Central memory CD4-positive, alpha-beta T cell (primary cell): ENCODE measurements at places on chromosomes 1 and 21.

GRCh38 chr1:71312545-71312944 is 231.7 kb upstream of the ZRANB2 start:
- DNase-seq: no peak

GRCh38 chr1:162235241-162235800 is 141.3 kb downstream of the SPATA46 start:
- DNase-seq: no peak

DNA sequence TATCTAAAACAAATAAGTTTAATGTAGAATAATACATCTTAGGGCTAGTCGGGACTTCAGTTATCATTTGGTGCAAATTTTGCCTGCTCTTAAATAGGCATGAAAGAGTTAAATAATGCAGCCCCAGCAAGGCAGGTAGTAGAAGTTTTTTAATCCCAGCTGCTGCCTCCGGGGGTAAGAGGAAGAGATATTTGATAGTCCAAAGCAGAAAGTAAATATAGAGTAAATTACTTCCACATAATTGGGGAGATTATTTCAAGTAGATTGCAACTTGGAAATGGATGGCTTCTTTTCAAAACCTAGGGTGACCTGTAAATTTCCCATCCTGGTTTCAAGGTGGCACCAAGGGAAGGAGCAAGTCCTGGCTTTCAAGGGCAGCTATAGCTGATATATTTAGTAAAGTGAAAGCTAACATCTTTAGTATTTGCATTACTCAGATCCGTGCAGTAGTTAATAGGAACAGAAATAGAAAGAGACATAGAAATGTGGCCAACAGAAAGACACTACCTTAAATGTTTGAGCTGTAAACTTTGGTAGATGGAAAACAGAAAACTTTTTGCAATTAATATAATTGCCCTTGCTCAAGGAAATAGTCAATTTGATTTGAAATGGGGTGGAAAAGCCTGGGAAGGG is 109.1 kb downstream of the LMO4 start:
- DNase-seq: no peak

GRCh38 chr1:110133436-110133835 is 16.9 kb upstream of the SLC6A17 start:
- DNase-seq: no peak

GRCh38 chr21:29656504-29657239 is 283.1 kb downstream of the GRIK1 start:
- no peak for DNase-seq

DNA sequence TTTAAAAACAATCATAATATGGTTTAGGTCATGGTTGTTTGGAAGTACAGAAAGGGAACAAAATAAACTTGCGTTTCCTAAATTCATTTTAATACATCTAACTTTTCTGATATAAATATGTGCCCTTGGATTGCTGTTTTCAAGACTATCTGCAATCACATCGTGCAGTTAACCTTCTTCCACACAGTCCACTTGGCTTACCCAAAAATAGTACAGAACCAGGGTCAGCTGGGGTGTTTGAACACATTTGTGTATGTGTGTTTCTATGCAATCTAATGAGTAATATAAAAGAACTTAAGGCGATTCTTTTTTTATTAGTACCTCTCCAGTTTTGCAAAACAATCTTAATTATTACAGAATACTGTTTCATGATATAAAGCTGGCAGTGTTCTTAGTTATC is 19.9 kb downstream of the SAMSN1 start:
- no peak for DNase-seq

DNA sequence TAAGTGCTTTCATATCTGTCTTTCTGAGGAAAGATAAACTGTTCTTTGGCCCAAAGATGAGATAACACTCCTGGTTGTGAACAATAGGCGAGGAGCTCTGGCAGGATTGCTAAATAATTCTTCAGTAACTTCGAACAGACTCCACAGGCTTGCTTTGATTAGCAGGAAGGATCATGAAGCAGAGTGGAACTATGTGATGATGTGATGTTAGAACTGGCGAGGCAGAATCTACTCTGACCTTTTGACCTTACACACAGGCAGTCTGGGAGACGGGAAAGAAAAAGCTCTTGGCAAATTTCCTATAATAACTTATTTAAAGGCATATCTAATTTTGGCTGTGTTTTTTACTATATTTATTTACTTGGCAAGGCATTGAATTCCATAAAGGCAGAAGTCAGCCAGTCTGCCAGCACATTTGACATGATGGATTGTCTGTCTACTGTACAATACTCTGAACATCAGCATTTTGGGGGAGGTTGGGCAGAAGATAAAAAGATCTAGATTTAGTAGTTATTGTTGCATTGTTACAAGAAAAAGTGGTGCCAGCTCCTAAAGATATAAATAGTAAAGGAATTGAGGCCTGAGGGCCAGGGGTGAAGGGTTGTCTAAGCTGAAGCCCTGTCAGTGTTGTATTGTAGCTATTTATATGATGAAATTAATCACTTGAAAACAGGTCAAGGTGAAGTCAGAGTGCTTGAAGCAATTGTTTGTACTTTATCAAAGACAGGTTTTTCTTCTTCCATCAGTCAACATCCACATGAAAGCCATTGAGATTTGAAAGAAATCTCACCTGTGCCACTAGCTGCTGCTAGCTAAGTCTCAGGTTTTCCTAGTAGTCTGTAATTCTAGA is 708.8 kb downstream of the LTN1 start:
- no peak for DNase-seq

DNA sequence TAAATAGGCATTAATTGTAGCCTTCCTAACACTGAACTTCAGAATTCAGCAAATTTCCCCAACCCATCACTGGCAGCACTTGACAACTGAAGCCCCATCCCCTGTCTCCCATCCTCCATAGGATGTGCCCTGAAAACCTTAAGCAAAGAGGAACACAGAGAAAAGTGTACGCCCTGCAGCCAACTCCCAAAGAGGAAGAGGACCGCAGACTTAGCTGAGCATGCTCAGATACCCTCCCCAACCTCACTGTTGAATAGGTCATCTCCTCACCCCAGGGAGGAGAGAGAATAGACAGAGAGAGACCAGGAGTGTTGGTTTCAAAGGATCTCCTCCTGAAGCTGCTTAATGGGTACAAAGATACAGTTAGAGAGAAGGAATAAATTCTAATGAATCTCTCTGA is 50.5 kb downstream of the CD2 start:
- DNase-seq: no peak

- DNase-seq: no peak
Observed at GRCh38 chr21:26117324-26117971, 53.1 kb downstream of the APP start.

- no peak for DNase-seq
Observed at GRCh38 chr1:46790446-46791101, 8.3 kb upstream of the CYP4B1 start.

DNA sequence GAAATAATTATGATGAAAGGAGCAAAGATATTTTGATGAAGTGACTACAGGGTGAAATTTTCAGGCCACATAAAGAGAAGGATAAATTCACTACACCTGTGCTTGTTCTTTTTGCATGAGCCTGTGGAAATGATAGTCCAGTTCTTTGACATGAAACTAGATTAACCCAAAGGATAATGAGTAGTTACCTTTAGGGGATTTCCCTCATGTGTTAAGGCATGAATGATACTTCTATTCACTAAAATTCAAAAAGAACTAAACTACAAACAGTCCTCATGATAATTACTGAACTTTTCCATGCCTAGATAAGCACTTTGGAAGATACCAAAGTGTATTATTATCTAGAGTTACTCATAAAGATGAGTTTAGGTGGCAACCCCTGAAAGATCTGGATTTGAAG is 244.3 kb downstream of the PTPRC start:
- DNase-seq: no peak

GRCh38 chr1:214563881-214564280 is 12.5 kb upstream of the PTPN14 start:
- DNase-seq: no peak

DNA sequence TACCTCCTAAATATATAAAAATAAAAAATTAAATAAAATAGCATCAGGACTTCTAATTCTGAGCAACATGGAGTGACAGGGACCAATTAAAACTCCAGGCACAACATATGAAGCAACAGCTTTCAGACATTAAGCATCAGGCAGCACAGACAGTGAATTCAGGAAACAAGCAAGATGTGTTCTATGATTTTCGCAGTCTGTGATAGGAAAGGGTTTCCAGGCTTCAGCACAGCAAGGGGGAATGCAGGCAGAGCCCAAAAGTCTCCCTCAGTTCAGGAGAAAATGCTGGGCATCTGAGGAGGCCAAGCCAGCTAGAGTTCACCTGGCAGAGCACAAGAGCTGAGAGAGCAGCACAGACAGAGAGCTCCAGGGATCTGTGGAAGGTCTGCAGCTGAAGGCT is 22.2 kb upstream of the CTTNBP2NL start:
- no peak for DNase-seq

DNA sequence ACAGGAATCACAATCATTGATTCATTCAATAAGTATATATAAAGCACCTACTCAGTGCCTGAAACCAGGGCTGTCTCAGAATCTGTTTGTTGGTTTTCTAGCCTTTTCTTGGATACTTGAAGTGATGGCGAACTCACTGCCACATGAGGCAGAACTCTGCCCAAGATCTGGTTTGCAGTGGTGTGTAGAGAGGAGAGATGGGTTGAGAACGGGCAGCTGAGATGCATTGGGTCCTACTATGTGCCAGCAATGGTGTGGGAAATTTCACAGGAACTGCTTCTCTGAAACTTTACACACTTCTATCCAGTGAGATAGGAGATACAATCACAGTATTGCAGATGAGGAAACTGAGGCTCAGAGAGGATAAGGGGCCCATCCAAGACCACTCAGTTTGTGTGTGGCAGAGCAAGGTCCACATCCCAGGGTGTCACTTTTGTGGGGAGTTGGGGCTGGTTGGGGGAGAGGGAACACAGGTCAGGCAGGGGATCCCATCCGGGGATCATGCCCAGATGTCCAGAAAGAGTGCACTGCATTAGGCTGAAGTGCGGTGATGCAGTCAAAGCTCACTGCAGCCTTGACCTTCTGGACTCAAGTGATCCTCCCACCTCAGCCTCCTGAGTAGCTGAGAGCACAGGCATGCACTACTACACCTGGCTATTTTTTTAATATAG is 83.7 kb upstream of the IFFO2 start:
- no peak for DNase-seq

DNA sequence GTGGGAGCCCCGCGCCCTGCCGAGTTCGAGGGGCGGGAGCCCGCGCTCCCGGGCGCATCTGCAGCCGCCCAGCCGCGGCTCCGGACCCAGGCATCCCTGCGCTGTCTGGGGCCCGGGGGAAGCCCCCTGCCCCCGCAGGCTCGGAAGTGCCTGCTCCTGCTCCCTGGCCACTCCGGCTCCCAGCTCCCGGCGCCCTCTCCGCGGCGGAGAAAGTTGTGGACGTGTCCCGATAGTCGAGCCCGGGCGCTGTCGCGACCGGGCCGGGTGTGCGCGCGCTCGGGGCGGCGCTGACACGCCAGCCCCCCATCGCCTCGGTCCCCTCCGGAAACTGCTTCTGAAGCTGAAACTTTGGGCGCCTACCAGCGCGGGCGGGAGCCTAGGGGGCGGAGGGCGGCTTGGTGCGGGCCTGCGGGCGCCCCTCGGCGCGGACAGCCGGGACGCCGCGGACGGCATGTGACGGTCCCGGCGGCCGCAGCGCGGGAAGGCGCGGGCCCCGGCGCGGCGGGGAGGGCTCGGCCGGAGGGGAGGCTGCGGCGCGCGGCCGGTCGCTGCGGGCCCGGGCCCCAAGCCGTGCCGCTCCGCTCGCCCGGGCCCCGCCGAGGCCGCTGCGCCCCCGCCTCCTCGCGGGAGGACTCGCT is 515 bp downstream of the MAN1C1 start:
- no peak for DNase-seq

DNA sequence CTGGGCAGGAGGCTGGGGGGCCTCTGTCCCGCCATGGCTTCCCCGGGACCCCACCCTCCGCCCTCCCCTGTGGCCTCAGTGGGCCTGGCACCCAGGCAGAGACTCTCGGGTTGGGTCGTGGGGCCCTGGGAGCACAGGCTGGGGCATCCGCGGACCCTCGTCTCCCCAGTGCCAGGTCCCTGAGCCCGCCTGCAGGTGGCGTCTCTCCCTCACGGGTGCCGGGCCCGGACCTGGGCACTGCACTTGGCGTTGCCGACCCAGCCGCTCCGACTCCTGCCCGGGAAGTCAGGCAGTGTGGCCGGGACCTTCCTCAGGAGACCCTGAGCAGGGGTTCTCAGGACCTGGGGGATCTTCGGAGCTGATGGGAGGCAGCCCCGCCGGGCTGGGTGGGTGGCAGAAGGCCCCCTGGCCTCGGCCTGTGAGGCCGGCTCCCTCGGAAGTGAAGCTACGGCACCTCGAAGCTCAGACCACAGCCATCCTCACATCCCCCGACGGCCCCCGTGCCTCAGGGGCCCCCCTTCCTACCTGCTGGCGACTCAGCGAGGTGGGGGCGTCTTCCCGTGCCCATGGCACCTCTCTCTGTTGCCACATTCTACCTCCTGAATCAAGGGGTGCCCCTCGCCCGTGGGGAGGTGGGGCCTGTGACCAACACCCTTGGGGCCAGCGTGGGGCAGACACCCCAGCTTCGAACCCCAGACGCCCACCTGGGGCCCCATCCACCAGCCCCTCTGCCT is 6.4 kb upstream of the C1orf159 start:
- peak; percentile 76 for DNase-seq

- DNase-seq: no peak
Observed at GRCh38 chr1:241605146-241605805, 34.9 kb downstream of the CHML start.

- DNase-seq: no peak
Observed at GRCh38 chr1:28110555-28110954, 22.1 kb upstream of the EYA3 start.

DNA sequence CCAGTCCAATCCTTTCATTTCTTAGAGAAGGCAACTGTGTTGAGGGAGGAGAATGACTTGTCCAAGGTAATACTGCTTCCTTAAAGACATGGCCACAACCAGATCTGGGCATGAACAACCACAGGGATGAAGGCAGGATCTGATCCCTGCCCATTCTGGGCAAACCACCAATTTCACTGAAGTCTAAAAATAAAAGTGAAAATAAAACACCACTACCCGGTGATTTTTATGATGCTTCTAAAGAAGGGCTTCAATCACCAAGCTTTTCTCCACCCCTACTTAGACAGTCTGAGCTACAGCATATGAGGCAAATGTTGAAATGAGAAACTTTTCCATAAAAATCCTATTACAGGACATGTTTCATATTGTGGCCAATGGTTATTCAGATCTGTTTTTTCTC is 133.0 kb downstream of the PTPN14 start:
- DNase-seq: no peak

- DNase-seq: no peak
Observed at GRCh38 chr1:197604302-197604701, 171.0 kb downstream of the DENND1B start.

DNA sequence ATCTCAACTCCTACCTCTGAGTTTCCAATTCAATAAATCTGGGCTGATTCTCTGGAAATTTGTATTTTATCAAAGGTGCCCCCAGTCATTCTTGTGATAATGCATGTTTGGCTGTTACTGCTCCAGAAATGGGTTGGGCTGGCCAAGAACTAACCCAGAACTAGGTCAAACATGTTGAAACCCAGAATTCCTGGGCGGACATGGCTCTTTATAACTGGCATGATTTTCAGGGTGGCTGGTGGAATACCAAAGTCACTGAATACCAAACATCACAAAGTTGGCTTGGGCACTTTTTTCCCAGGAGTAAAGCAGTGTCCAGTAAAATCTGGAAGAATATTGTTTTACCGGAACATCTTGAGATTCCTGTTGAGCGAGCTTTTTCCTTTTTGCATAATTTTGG is 89.4 kb upstream of the S1PR1 start:
- DNase-seq: no peak

GRCh38 chr1:11998636-11999035 is 18.4 kb downstream of the MFN2 start:
- DNase-seq: no peak
